Activated T-cell treated with anti-CD3 and anti-CD28 coated beads for 1 hour (primary cell): ENCODE measurements at places on chromosomes 13 and 19.

GRCh38 chr19:51101171-51101865, 6.9 kb downstream of the CTU1 start:
- no peak for DNase-seq

GRCh38 chr19:16070366-16070990, 5.8 kb upstream of the TPM4 start:
- DNase-seq, result peak; percentile 79

DNA sequence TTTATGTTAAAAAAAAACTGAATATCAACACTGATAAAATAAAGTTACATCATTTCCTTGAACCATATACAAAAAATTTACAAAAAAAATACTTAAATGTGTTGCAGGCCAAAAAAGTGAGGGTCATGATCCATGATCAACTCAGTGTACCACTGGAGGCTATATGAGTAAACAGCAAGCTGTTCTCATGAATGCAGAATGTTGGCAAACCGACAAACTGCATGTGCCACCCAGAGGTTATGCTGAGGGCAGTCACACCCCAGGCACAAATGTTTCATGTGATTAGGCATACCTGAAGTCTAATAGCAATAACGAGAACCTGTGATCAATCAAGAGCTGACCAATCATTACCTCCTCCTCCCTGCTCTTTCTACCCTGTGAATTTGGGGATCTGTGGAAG, 91.9 kb downstream of the ZNF431 start:
- DNase-seq, result no peak

DNA sequence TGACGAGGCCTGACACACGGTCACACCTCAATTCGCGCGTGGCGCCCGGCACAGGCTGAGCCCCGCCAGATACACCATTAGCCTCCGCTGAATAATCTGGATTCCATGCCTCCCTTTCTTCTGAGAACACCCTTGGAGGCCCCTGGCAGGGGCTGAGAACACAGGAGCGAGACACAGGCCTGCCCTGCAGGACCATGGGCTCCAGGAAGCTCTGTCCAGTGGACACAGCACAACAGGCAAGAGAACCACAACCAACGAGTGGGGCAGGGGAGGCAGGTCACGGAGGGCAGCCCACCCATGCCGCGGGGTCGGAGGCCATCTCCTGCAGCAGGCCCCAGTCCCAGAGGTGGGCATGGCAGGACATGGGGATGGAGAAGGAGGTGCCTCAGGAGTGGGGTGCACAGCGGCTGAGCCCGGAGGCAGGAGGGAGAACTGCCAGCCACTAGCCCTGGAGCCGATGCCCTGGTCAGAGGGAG, 75.8 kb upstream of the C13orf46 start:
- no peak for DNase-seq

DNA sequence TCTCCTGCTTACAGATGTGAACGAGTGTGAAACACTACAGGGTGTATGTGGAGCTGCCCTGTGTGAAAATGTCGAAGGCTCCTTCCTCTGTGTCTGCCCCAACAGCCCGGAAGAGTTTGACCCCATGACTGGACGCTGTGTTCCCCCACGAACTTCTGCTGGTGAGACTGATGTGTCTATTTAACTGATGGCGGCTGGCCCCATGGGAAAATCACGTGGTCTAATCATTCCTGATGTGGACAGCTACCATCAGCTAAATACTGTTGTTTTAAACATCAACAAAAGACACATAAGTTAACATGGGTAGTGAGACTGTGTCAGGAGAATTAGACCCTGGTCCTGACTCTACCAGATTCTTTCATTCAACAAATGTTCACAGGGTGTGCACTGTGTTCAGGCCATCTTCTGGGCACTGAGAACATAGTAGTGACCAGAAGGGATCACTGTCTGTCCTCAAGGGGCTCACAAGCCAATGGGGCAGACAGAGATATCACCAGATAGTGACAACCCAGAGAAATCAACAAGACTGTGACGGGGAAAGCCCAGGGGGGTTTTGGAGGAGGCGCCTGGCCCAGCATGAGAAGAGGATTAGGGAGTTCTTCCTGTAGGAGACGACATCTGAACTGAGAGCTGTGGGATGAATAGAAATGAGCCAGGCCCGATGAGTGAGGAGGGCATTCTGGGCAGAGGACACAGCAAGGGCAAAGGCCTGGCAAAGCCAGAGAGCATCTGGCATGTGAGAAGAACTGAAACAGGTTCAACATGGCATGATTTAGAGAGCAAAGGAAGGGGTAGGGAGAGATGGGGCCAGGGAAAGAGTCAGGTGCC, 18.4 kb downstream of the LTBP4 start:
- DNase-seq, result no peak

GRCh38 chr13:49615836-49616675, 12.3 kb upstream of the ARL11 start:
- DNase-seq, result no peak

DNA sequence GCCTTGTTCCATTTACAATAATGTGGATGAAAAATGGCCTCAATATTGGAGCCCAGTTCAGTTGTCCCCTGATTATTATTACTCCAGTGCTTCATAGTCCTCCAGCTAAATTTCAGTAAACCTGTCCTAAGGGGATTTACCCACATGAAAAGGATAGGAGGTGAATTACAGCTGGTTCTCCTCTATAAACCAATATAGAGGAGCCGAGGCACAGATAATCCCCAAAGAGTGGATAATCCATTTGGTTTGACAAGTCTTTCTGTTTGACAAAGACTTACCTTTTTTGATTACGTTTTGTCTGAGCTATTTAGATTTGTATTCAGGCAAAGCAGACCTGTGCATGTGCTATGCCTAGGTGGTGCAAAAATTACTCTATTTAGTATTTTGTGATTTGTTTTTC, 2.7 kb downstream of the CNMD start:
- DNase-seq, result no peak
